Neural progenitor cell (in vitro differentiated cells): ENCODE measurements at places on chromosomes 11 and 22. TPM values are rescaled to one million over a fixed set of nuclear protein-coding genes. Genes with fewer than 3 reads are reported as not detected.

HEPHL1 gene
- total RNA-seq = 0.02 TPM in 1 of 2 replicates, not detected in the other

GRCh38 chr11:61725781-61726231, 26.6 kb upstream of the MYRF start:
- DNase-seq = no peak
- H3K27me3 ChIP-seq = no peaks in the 10 kb centered on the region
- no peak overlapping the region for H3K27ac ChIP-seq
- H3K36me3 ChIP-seq = no peaks in the 10 kb centered on the region
- H3K4me3 ChIP-seq = no peak overlapping the region

DNA sequence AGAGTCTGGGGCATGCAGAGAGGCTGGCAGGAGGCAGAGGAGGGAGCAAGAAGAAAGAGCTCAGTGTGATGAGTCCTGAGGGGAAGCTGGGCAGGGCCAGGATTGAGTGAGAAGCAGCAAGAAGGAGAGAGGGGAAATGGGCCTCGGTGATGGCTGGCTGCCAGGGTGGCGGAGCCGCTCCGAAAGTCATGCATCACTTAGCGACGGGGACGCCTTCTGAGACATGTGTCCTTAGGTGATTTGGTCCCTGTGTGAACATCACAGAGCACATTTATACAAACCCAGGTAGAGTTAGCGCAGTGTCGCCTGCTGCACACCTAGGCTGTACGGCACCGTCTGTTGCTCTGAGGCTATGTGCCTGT, 15.1 kb downstream of the TBC1D22A start:
- H3K27me3 ChIP-seq = no peaks in the 10 kb centered on the region
- H3K27ac ChIP-seq = no peak overlapping the region
- no peak for DNase-seq
- no peaks in the 10 kb centered on the region for H3K4me1 ChIP-seq
- no peaks in the 10 kb centered on the region for H3K36me3 ChIP-seq

DNA sequence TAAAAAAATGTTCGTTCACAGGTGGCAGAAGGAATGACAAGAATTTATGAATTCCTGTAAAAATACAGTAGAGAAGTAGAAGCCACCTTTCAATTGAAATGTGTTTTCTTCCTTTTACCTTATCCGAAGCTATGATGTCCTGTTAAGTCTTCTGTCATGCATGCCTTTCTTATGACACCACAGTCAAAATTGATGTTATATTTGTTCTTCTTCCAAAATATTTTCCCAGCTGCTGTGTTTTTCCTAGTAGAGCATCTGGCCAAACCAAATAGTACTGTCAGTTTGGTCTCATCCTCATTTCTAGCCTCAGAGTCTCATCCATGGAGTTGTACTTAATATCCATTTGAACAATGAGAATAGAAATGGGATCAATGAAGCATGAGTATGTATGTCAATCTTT, 206.1 kb downstream of the PGR start:
- no peaks in the 10 kb centered on the region for H3K27me3 ChIP-seq
- no peak overlapping the region for H3K4me3 ChIP-seq
- DNase-seq = no peak
- peaks cover 25% of the 10 kb centered on the region for H3K4me1 ChIP-seq
- H3K36me3 ChIP-seq = no peaks in the 10 kb centered on the region

GRCh38 chr11:89489930-89490329, 1.2 kb downstream of the NOX4 start:
- H3K4me3 ChIP-seq = peak overlapping the region; percentile 53
- no peak for DNase-seq
- H3K4me1 ChIP-seq = peaks cover 19% of the 10 kb centered on the region
- H3K36me3 ChIP-seq = no peaks in the 10 kb centered on the region
- no peak overlapping the region for H3K27ac ChIP-seq
- no peaks in the 10 kb centered on the region for H3K27me3 ChIP-seq

- H3K27ac ChIP-seq = no peak overlapping the region
- peaks cover 27% of the 10 kb centered on the region for H3K27me3 ChIP-seq
- no peaks in the 10 kb centered on the region for H3K36me3 ChIP-seq
- DNase-seq = no peak
These were observed 40.2 kb upstream of the EED start for GRCh38 chr11:86204356-86204755.
